T follicular helper cell (primary cell): ENCODE measurements at places on chromosomes 4 and X.

DNA sequence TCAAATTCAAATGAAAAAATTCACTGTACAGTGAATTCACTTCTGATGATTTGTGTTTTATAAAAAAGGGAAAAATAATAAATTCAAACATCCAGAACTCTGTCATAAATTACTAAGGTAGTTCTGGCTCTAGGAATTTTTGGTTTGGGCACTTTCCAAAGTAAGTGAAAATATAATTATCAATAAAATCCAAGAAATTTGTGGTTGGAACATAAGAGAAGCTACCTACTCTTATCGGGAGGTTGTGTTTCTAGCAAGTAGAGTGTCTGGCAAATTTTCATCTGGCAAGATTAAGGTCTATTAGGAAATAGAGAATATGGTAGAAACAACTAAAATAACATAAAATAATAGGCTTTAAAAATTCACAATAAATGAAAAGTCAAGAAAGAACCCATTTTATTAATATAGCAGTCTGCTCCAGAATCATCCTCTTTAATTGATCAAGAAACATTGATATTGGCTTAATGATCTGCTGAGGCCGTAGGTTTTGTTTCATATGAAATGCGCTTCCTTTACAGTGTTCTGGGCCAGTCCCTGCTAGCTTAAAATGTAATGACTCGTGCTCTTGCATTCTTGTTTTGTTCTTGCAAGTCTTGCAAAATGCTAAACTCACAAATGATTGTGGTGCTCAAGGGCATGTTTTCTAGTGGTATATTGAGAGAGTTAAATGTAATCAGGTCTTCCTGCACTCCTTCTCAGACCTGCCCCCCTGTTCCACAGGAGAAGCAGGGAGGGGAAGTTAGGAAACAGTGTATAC lies 331.4 kb downstream of the RAPGEF2 start:
- no peak for DNase-seq

DNA sequence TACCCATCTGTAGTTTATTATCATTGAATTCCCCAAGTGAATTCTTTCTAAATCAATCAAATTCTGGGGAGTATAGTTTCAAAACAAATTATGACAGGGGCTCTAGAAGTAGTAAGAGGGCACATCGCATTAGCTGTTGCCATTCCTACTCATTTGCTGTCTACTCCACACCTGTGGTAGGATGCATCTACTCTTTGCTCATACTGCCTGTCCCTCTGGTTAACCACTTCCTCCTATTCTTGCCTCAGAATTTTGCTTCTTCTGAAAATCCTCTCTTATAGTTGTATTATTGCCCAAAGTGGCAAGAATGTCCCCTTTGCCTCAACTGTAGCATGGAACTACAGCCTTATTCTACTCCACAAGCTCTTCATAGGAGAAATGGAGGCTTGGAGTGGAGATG lies 12.7 kb upstream of the DGKK start:
- DNase-seq = no peak

GRCh38 chr4:56976283-56976836 lies 1.0 kb downstream of the NOA1 start:
- DNase-seq = no peak

DNA sequence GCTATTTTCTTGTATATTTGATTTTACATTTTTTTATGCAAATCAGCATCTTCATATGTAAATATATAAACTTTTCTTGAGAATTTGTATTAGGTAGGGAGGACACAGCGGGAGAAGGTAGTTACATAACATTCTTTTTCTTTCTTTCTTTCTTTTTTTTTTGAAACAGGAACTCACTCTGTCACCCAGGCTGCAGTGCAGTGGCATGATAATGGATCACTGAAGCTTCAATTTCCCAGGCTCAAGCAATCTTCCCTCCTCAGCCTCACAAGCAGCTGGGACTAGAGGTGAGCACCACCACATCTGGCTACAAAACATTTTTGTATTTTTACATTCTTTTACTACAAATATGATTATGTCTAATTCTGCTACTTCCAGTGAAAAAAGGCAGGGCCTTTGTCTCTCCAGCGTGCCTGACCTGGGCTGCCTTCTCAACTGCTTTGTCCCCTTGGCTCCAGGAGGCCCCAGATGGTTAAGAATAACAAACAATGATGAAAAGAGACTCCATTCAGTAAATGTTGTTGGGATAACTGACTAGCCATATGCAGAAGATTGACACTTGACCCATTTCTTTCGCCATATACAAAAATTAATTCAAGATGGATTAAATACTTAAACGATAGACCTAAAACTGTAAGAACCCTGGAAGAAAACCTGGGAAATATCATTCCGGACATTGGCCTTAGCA lies 46.5 kb upstream of the FAT4 start:
- DNase-seq = no peak

GRCh38 chr4:3835527-3836405 lies 69.6 kb downstream of the ADRA2C start:
- no peak for DNase-seq

GRCh38 chr4:168151327-168151726 lies 59.0 kb downstream of the ANXA10 start:
- no peak for DNase-seq

DNA sequence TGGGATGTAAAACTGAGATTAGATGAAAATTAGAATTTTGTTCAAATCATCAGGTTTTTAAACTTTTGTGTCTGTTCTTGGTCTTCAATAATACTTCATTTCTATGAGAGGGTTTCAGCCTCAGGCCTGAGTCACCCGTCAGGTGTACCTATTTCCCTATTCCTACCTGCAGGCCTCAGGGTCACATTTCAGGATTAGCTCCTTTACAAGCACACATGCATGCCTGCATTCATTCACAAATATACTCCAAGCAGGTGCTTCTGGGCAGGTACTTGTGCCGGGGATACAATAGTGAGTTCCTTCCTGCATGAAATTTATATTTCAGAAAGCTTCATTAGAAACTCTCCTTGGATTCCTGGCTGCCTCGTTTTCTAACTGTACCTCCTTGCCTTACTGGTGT lies 114.9 kb downstream of the SHISA3 start:
- DNase-seq = no peak

DNA sequence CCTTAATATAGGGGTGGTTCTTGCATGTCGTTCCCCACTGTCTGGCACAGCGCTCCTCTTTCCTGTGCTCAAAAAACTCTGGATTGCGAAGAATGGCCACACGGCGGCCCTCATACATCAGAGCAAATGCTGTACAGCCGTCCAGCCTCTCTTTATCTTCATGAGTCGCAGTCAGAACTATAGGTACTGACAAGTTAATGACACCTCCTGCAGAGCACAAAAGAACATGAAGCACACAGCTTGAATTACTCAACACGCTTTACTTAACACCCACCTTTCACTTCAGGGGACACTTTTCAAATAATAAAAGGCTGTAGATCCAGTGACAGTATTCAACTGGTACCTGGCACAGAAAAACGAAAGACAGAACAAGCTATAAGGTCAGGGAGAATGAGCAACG lies 65.3 kb downstream of the PAPSS1 start:
- no peak for DNase-seq

DNA sequence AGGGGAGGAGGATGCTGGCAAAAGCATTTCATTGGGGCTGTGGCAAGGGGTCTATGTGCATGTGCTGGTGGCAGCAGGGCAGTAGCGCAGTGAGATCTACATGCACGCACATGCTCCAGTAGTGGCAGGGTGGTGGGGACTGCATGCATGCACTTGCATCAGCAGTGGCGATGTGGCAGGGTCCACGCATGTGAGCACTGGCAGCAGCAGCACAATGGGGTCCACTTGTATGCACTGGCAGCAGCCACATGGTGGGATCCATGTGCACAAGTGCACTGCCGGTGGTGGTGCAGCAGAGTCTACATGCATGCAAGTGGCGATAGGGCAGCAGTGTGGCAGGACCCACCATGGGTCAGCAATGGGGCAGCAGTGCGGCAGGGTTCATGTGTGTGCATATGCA lies 233.1 kb downstream of the THOC2 start:
- no peak for DNase-seq

DNA sequence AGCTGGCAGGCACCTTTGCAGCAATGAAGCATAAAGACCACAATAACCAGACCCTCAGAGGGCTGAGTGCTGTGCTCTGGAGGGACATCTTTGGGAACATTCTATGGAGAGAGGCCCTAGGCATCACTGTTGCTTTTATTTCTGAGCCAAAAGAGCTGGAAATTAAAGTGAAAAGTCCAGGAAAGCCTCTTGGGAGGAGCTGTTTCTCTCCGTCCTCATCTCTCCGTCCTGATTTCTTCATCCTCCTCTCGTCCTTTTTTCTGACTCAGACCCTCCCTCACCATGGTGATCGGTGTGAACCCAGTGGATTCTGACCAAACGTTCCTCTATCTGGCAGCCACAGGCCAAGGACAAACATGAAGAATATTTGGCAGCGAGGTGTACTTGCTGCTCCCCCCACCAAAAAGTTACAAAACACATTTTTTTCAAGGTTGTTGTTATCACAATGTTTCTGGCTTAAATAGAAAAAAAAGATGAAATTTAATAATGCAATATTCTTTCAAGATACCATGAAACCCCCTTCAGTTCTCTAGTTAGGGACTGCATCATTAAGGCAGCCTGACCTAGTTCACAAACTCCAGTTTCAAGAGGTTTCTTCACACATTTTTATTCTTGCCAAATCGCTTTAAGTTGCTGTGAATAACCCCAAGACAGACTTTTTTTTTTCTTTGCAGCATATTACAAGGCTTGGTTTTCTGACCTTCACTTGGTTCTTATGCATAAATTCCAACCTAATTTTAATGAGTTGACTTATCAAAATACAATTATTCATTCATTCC lies 80.2 kb downstream of the SCD5 start:
- no peak for DNase-seq

DNA sequence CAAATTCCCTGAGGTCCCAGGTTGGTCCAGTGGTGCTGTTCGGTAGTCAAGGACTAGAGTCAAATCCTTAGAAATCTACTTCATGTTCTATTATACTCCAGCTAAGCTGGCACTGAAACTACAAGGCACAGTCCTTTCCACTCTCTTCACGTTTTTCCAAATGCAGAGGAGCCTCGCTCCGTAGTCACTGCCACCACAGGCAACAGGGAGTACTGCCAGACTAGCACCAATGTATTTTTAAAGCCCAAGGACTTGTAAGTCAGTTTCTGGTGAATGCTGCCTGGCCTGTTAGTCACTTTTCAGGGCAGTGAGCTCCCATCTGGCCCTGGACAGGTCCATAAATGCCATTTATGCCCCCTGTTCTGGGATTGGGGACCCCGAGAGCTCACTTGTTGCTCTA lies 323.5 kb downstream of the FAM47A start:
- no peak for DNase-seq

- DNase-seq = no peak
Measured at GRCh38 chrX:55874807-55875206, 157.3 kb downstream of the RRAGB start.

DNA sequence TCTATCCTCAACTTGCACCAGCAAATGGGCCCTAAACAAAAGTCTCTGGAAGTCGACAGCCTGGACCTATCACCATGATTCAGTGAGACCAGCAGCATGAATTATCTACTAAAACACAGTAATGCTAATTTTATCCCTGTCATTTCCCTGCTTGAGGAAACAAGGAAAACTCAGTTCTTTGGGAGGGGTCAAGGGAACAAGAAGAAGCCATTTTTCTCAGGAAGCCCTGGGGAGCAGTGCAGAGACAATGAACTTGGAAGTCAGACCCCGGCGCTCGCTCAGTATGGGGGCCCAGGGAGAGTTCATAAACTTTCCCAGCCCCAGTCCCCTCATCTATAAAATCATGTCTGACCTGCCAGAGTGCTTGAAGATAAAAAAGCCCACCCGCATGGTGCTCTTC lies 50.4 kb downstream of the DCTD start:
- DNase-seq = no peak

DNA sequence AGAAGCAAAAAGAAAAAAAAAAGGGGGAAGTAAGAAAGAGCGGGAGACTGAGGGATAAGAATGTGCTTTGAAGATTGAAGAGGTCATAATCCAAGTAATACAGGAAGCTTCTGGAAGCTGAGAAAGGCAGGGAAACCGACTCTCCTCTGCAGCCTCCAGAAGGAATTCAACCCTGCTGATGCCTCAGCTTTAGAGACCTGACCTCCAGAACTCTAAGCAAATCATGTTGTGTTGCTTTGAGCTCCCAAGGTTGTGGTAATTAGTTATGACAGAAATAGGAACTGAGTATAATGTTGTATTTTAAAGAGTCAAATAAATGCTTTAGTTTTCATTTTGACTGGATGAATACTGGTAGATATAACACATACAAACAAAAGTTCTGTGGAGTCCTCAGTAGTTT lies 48.0 kb upstream of the FAT1 start:
- no peak for DNase-seq

DNA sequence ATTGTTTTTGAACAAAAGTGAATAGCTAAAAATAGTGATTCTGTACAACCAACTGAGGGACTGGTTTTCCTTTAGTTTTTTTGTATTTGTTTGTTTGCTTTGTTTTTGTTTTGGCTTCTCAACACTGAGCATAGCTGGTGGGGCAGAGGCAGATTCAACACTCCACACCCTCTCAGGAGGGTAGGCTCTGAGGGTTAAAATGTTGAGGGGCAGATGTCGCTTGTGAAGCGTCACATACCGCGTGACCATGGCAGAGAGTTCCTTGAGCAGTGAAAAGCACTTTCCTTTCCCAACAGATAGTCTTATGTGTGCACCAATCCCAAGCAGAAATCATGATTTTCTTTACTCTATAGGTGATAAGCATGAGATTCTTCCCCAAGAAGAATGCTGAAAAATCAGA lies 155.0 kb downstream of the PALLD start:
- DNase-seq = no peak

DNA sequence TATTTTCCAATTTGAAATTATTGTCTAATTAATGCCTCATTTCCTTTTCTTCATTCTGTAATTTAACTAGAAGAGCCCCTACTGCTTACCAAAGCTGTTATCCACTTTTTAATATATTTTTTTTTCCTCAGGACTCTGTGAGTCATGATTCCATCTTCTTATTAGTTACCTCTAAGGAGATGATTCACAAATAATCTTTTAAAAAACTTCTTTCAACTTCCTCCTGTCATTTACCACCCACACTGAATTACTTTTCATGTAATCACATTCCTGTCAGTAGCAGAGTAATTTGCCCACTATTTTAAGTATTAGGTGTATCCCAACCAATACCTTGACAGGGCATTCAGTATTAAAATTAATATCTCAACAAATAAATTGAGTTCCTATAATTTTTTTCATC lies 470.9 kb upstream of the ADGRL3 start:
- DNase-seq = no peak

- no peak for DNase-seq
Measured at GRCh38 chr4:162115333-162115732, 48.5 kb downstream of the FSTL5 start.

DNA sequence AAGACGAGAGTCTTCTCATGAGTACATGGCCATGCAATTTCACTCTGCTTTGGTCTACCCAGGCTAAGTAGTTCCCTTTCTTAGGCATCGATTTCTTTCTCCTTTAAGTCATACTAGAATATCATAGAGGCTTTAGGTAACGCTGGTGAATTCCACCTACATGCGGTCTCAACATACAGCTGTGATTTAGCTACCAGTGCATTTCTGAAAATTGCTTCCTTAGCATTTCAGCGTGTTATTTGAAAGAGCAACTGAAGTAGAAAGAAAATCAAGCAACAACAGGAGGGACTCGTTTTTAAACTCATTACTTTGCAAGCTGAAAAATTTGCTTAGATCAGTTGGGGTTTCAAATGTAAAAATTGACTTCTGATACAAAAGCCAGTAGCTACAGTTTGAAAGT lies 48.1 kb upstream of the RASGEF1B start:
- no peak for DNase-seq
